ENCODE measurements at places on chromosomes 3 and 15. TPM values are rescaled to one million over a fixed set of nuclear protein-coding genes. Genes with fewer than 3 reads are reported as not detected.

DNA sequence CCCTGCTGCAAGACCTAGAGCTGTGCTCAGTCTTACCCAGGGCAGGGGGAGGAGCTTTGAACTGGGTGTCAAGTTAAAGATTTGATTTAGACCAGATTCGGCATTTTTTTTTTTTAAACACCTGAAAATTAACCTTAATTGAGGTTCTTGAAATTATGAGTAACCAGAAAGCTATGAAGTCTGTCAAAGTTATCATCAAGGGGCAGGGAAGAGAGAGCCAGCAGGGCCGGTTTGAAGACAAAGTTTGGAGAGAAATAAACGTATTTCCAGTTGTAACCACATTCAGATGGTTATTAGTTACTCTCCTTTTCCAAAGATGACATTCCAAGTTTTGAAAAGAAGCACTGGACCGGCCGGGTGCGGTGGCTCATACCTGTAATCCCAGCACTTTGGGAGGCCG lies 12.0 kb downstream of the TMEM266 start:
- DNase-seq: no peak

DNA sequence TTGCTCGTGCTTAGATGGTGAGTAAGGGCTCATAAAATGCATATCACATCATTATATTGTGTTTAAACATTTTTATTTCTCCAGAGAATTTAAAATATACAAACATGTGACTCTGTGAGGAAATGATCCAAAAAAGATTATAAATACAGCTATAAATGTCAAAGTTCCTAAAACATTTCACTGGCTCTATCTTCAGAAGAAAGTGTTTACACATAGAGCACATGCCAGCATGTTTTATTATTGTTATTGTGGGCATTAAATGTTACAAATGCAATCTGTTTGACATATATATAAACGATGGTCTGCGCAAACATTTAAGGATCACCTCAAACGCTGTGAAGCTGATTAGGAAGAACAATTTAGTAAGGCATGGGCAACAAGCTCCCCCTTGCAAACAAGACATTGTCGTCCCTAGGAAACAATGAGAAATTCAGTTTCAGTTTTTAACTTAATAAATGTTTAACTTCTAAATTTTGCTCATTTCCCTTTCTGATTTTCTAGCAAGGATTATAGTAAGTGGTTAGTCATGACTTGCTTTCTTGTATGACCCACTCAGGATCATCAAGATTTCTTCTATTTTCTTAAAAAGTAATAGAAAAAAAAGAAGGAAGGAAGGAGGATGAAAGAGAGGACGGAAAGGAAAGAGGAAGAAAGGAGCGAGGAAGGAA lies 207.5 kb downstream of the SATB1 start:
- no peak for DNase-seq

DNA sequence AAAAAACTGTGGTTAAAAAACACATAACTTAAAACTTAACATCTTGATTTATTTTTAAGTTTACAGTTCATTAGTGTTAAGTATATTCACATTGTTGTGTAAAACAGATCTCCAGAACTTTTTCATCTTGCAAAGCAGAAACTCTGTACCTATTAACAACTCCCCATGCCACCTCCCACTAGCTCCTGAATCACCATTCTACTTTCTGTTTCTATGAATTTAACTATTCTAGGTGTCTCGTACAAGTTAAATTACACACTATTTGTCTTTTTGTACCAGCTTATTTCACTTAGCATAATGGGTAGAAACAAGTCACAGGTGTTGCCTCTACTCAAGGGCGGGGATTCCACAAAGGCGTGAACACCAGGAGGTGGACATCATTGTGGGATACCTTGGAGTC lies 43.2 kb downstream of the CRTC3 start:
- no peak for DNase-seq

GRCh38 chr3:34983631-34984030 lies 655.7 kb upstream of the ARPP21 start:
- DNase-seq: no peak

GRCh38 chr3:183554377-183554776 lies 1.1 kb downstream of the KLHL6 start:
- DNase-seq: no peak

GRCh38 chr3:11323813-11324212 lies 51.6 kb downstream of the ATG7 start:
- DNase-seq: no peak

GRCh38 chr15:43105077-43105736 lies 631 bp downstream of the UBR1 start:
- DNase-seq: no peak

GRCh38 chr3:112010636-112011035 lies 11.9 kb downstream of the TAGLN3 start:
- DNase-seq: no peak

The IL5RA gene
- total RNA-seq: not detected

The MEF2A gene
- 43.7 TPM for total RNA-seq
